ENCODE measurements at places on chromosomes 6 and 20.

GRCh38 chr6:25804804-25805203 is 27.0 kb downstream of the SLC17A1 start:
- DNase-seq, result no peak

- DNase-seq, result peak; percentile 41
These were observed 16.1 kb upstream of the ZNF292 start for GRCh38 chr6:87139236-87139635.

GRCh38 chr6:117629119-117629660 is 26.9 kb upstream of the GOPC start:
- no peak for DNase-seq

- no peak for DNase-seq
These were observed 34.0 kb downstream of the PNLDC1 start for GRCh38 chr6:159833997-159834603.

DNA sequence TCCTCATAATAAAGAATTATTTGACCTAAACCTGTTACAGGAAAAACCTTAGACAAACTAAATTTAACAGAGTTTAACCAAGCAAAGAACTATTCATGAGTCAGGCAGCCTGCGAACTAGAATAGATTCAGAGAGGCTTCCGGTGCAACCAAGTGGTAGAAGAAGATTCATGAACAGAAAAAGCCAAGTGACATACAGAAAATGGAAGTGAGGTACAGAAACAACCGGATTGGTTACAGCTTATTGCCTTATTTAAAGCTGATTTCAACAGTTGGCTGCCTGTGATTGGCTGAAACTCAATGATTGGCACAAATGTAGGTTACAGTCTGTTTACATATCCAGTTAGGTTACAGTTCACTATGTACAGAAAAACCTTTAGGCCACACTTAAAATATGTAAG is 10.1 kb downstream of the PPP1R3G start:
- DNase-seq, result no peak

DNA sequence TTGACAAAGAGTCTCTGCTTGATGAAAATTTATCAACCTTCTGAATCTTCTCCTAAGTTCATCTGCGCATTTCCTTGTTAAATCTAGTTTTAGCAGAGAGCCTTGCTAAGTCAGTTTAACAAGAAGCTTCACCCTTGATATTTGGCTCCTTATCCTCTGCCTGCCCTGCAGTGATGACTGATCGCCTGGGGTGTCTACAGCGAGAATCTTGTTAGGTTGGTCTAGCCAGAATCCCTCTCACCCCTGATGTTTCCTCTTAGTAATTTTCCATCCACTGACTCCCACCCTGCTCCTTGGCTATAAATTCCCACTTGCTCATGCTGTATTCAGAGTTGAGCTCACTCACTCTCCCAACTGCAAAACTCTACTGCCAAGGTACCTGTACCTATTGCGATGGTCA is 114.1 kb downstream of the TENT5A start:
- no peak for DNase-seq

DNA sequence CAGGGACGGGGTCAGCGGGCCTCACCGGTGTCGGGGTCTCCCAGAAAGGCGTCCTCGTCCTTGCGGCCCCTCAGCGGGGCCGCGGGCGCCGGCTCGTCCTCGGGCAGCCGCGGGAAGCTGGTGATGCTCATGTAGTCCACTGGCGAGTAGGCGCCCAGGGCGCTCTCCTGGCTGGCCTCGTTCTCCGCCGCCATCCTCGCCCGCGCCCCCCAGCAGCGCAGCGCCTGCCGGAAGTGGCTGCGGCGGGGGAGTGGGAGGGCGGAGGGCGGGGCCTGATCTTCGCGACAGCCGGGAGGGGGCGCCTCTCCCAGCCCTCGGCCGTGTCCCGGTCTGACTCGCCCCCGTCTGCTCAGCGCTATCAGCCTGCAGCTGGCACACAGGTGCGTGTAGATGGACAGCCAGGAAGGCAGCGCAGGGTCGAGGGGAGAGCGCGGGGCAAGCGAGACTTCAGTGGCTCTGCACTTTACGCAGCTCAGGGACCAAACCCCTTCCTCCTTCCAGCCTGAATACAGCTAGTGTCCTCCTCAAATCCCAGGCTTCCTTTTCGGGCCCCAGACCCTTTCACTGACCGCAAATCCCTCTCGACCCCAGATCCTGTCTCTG is at the start of gene GGT7:
TSS of gene GGT7 (minus strand) at position 235 of the 603 bp plus-strand sequence. CDS start at position 194, 41 bp downstream.
- DNase-seq, result peak; percentile 91

GRCh38 chr6:49902856-49903255 is 36.5 kb upstream of the CRISP1 start:
- DNase-seq, result no peak

GRCh38 chr6:87881342-87881895 is 166.2 kb upstream of the SPACA1 start:
- DNase-seq, result no peak

GRCh38 chr6:118864341-118865099 is 29.4 kb upstream of the ASF1A start:
- no peak for DNase-seq

- no peak for DNase-seq
These were observed 26.6 kb upstream of the TULP4 start for GRCh38 chr6:158285656-158286021.

DNA sequence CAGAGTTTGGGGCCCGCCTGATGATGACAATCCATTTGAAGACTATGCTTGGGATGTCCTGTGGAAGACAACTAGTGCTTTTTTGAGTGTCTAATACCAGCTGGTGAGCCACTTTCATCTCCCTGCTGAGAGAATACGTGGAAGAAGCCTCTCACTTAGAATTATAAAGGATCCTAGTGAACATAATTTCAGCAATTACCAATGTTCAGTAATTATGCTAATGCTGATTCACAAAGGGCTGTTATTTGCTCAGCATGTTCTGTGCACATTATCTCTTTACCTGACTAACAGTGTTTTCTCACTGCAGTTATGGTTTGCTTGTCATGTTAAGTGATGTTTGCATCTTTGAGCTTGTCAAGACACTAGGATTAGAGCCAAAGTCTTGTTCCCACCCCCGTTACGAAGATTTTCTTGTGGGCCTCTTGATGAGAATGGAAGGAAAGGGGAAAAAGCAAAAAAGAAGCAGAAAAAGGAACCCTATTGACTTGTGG is 282.1 kb upstream of the CHD6 start:
- DNase-seq, result no peak

- no peak for DNase-seq
These were observed 7.5 kb downstream of the DIDO1 start for GRCh38 chr20:62918831-62919230.

DNA sequence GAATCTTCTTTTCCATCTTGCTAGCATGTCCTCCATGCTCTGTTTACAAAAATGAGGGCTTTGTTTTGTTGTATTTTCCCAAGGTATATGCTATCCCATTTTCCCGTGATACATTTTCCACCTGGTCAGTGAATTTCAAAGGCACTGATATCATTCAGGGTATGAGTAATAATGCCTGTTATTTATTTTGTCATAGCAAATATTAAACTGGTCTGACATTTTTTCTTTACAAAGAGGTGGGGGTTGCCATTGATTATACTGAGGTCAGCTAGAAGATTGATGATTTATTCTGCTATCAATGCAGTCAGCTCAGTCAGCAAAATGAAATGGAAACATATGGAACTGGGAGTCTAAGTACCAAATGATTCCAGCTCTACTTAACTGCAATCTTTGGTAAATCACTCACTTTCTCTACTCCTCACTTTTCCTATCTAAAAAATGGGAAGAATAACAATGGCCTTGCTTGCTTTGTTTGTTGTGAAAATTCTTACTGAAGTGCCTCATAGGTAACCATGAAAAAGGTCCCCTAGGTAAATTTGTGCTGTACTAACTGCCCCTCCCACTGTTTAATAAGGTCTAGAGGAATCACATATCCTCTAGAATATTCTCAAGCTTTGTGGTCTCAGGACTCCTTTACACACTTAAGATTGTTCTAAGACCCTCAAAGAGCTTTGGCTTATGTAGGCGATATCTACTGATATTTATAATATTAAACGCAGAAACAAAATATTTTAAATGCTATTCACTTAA is 64.0 kb downstream of the ARHGAP18 start:
- DNase-seq, result no peak

GRCh38 chr6:140546640-140547039 is 1172.2 kb upstream of the CITED2 start:
- no peak for DNase-seq

GRCh38 chr6:8079126-8079525 is 14.9 kb upstream of the BLOC1S5 start:
- no peak for DNase-seq

GRCh38 chr6:90759664-90760063 is 172.8 kb upstream of the MAP3K7 start:
- no peak for DNase-seq

- no peak for DNase-seq
These were observed 20.4 kb downstream of the PDE7B start for GRCh38 chr6:135871878-135872277.

- DNase-seq, result no peak
These were observed 165.9 kb upstream of the CDYL start for GRCh38 chr6:4610256-4610655.

DNA sequence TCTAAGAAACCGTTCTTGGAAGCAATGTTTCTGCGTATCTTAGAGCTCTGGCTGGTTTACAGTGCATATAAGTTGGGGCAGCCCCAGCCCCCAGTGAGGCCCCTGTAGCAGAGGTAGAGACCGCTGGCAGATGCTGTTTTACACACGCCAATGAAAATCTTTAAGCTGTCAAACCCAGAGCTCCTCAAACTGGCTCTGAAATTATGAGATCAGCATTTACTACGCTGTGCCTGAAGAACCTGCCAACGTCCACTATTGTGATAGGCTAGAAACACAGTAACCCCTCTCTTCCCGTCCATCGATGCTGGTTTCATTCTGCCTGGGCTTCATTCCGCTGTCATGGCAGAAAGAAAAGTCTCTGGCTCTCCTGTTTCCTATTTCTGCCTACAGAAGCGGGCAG is 160.6 kb downstream of the SMOC2 start:
- DNase-seq, result no peak

DNA sequence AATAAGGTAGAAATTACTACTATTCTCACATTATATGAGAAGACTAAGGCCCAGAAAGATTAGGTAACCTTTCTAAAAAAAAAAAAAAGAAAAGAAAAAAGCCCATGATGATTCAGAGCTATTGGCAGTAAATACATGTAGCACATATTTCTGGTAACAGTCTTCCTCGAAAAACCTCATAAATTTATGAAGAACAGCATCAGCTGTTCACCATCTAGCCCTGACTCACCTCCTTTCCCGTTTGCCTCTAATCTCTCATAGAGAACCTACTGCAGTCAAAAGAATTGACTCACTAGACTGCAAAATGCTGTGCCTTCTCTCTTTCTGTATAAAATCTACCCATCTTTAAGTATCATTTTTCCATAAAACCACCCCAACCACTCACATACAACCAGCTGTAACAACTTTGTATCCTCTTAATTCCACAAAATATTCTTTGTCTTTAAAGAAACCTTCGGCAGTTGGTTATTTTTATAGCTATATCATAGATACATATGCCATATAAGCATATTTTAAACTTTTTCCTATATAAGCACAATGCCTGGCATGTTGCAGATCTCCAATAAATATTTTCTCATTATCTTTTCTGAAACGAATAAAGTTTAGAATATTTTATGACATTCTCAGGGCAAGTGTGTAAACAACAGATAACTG is 152.7 kb upstream of the ENPP5 start:
- DNase-seq, result no peak

DNA sequence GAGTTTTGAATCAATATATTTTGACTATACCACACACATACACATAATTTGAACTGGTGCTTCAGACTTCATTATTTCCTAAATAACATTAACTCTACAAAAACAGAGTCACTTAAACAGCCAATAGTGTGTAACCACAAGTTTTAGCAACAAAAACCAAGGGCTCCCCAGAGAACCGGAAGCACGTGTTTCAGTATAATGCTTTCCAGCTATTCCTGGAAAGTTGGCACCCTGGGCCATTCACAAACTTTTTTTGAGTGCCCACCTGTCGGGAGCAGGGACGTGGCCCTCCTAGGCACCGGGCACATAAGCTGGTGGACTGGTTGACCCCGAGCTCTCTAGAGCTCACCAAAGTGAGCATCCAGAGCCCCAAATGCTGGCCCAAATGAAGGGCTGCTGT is 1.9 kb upstream of the SLC35D3 start:
- no peak for DNase-seq

- no peak for DNase-seq
These were observed 2.5 kb downstream of the MYLK4 start for GRCh38 chr6:2748183-2748582.

GRCh38 chr6:5199283-5199682 is 61.5 kb downstream of the LYRM4 start:
- no peak for DNase-seq

GRCh38 chr20:2051946-2052345 is 49.7 kb upstream of the STK35 start:
- DNase-seq, result no peak

- no peak for DNase-seq
These were observed 194.9 kb downstream of the SCP2D1 start for GRCh38 chr20:19008497-19008896.

- DNase-seq, result no peak
These were observed 120.4 kb upstream of the RIPOR2 start for GRCh38 chr6:25056130-25056529.

DNA sequence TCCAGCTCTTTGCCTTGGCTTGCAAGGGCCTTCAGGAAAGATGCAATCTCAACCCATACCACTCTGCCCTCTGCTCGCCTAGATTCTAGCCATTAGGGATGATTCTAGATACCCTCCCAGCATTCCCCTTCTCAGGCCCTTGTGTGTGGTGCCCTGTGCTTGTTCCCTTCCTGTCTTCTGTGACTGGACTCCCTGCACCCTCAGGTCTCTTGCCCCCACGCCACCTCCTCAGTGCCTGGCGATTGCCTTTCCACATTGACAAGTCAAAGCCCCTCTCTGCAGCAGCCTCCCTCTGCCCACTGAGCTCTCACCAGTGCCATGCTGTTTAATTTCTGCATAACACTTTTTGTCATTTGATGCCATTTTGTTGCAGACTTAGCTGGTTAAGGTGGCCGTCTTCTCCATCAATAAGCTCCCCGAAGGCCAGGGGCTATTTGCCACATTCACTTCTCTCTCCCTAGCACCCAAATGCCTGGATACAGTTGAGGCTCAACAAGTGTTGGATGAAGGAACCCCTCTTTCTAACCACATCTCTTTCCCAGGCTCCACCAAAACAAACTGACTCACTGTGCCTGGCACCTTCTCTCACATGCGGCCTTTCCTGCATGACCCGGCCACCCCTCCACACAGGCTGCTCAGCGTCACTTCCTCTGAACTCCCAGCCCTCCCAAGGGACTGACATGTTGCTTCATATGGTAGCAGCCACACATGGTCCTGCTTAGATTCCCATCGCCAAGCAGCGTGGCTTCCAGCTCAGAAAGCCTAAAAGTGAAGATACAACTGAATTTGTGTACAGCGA is 4.6 kb upstream of the TXNDC5 start:
- DNase-seq, result no peak
